ENCODE measurements at places on chromosomes 13 and 19. TPM values are rescaled to one million over a fixed set of nuclear protein-coding genes. Genes with fewer than 3 reads are reported as not detected.

- H3K4me3 ChIP-seq: no peak overlapping the region
- H3K27me3 ChIP-seq: no peaks in the 10 kb centered on the region
- H3K36me3 ChIP-seq: peaks cover 46% of the 10 kb centered on the region
- peak overlapping the region; percentile 57 for H3K27ac ChIP-seq
- peaks cover 40% of the 10 kb centered on the region for H3K4me1 ChIP-seq
These were observed 89.3 kb downstream of the KL start for GRCh38 chr13:33105387-33106005.

GRCh38 chr13:66700117-66700601 lies 530.0 kb downstream of the PCDH9 start:
- no peak overlapping the region for H3K27ac ChIP-seq
- H3K27me3 ChIP-seq: no peaks in the 10 kb centered on the region
- no peaks in the 10 kb centered on the region for H3K36me3 ChIP-seq
- no peak for DNase-seq

DNA sequence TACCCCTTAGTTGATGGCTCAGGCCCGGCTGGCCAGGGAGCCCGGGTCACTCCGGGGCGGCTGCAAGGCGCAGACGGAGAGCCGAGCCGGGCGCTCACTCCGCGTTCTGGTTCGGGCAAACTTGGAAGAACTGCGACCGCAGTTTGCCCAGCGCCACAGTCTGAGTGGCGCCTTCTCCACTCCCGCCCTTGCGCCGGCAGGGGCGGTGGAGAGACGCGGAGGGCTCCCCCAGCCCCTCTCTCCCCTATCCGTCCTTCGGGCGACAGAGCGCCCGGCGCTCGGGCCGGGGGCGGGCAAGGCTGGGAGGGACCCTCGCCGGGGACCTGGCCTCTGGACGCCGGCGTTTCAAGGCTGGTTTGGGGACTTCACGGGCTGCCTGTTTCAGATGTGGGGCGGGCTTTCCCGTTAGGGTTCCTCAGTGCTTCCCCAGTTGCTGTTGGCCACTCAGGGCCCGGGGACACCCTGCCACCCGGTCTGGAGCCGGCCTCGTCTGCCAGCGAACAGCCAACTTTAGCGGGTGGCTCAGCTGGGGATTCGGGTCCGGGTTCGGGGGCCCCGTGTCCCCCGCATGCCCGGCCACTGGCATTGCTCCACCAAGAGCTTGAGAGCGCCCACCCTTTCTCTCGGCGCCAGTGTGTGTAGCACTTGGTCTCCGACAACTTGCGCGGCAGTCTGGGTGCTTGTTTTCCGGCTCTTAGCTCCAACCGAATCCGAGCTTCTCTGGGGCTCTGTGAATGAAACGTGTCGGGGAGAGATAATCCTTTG lies 1.5 kb downstream of the GPC6 start:
- H3K27me3 ChIP-seq: no peaks in the 10 kb centered on the region
- H3K4me1 ChIP-seq: peaks cover 4% of the 10 kb centered on the region
- DNase-seq: peak; percentile 23
- H3K4me3 ChIP-seq: peak overlapping the region; percentile 35
- H3K36me3 ChIP-seq: no peaks in the 10 kb centered on the region

- DNase-seq: no peak
- no peak overlapping the region for H3K4me3 ChIP-seq
- no peaks in the 10 kb centered on the region for H3K36me3 ChIP-seq
- peaks cover 34% of the 10 kb centered on the region for H3K4me1 ChIP-seq
These were observed 25.1 kb downstream of the BICRA start for GRCh38 chr19:47633996-47634395.

GRCh38 chr13:111202156-111202621 lies 87.1 kb downstream of the ARHGEF7 start:
- no peaks in the 10 kb centered on the region for H3K36me3 ChIP-seq
- H3K27me3 ChIP-seq: no peaks in the 10 kb centered on the region
- H3K4me1 ChIP-seq: peaks cover 64% of the 10 kb centered on the region
- H3K27ac ChIP-seq: peak overlapping the region; percentile 84

- H3K27me3 ChIP-seq: no peaks in the 10 kb centered on the region
- H3K4me3 ChIP-seq: no peak overlapping the region
- no peak for DNase-seq
- no peaks in the 10 kb centered on the region for H3K36me3 ChIP-seq
These were observed 133.7 kb downstream of the RAP2A start for GRCh38 chr13:97567510-97568243.

DNA sequence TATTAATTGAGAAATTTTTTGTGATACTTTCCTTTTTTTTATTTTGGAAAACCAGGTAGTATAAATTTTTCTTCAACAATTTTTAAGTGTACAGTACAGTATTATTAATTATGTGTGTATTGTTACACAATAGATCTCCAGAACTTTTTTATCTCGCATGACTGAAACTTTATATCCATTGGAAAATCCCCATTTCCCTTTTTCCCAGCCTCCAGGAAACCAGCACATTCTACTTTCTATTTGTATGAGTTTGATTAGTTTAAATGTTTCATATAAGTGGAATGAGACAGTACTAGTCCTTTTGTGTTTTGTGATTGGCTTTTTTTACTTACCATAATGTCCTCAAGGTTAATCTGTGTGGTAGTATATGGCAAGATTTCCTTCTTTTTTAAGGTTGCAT lies 399.5 kb upstream of the ARGLU1 start:
- H3K36me3 ChIP-seq: no peaks in the 10 kb centered on the region
- DNase-seq: no peak
- H3K4me3 ChIP-seq: no peak overlapping the region
- H3K27ac ChIP-seq: no peak overlapping the region
- no peaks in the 10 kb centered on the region for H3K27me3 ChIP-seq

DNA sequence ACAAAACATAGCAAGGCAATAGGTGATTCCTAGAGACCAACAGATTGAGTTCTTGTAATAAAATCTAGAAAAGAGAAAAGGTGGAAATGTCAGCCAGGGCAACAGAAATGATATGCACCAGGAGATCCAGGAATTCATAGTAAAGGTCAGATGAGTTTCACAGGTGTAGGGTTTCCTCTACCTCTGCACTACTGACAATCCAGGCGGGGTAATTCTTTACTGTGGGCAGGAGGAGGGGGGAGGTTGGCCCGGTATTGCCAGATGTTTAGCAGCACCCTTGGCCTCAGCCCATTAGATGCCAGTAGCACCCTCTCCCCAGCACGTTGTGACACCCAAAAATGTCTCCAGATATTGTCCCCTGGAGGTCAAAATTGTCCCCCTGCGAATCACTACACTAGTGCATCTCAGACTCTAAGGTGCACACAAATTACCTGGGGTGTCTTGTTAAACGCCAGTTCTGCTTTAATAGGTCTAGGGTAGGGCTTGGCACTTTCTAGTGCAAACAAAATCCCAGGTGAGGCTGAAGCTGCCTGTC lies 3.5 kb upstream of the UBAC2 start:
- no peak for DNase-seq
- H3K36me3 ChIP-seq: no peaks in the 10 kb centered on the region
- peaks cover 15% of the 10 kb centered on the region for H3K4me1 ChIP-seq
- no peak overlapping the region for H3K4me3 ChIP-seq
- no peaks in the 10 kb centered on the region for H3K27me3 ChIP-seq

- H3K4me3 ChIP-seq: no peak overlapping the region
- DNase-seq: no peak
- no peaks in the 10 kb centered on the region for H3K27me3 ChIP-seq
- peaks cover 61% of the 10 kb centered on the region for H3K36me3 ChIP-seq
- H3K27ac ChIP-seq: no peak overlapping the region
These were observed 33.9 kb downstream of the PDE4A start for GRCh38 chr19:10454267-10454666.

DNA sequence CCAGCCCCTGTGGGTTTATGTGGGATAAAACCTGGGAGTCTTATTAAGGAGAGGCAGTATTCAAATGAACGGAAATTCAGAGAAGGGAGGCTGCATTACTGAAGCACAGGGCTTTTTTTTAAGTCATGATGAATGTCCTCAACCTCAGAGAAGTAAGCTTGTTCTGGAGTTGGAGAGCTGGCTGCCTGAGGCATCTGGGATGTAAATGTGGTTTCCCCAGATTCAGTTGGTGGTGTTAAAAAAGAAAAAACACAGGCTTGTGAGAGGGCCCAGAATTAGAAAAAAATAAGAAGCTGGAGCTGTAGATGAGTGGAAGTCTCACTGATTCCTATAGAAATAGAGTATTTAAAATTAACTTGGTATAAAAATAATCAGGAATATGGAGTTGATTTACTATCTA lies 64.0 kb upstream of the GPR12 start:
- no peak overlapping the region for H3K4me3 ChIP-seq
- no peaks in the 10 kb centered on the region for H3K4me1 ChIP-seq
- DNase-seq: no peak
- H3K27me3 ChIP-seq: no peaks in the 10 kb centered on the region
- H3K27ac ChIP-seq: no peak overlapping the region

DNA sequence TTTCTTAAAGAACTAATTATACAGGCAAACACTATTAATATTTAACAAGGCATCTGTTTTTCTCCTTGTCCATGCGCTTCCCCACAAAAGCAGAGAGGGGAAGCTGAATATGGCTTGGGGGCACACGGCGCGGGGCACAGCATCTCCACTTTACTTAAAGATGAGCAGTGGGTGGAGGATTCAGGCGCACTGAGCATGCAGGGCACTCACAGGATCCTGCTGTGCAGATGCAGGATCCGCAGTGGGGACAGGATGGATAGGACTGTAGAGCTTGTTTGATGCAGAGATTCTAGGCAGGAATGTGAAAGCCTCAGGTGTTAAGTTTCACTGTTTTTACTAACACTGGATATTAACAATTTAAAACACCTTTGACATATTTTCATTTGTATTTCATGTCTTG lies 43.3 kb downstream of the ATP11A start:
- H3K27me3 ChIP-seq: no peaks in the 10 kb centered on the region
- H3K4me3 ChIP-seq: no peak overlapping the region
- no peaks in the 10 kb centered on the region for H3K36me3 ChIP-seq
- DNase-seq: no peak
- peaks cover 70% of the 10 kb centered on the region for H3K4me1 ChIP-seq

GRCh38 chr13:59950266-59950665 lies 213.5 kb downstream of the DIAPH3 start:
- no peaks in the 10 kb centered on the region for H3K27me3 ChIP-seq
- no peak overlapping the region for H3K4me3 ChIP-seq
- DNase-seq: no peak
- no peaks in the 10 kb centered on the region for H3K4me1 ChIP-seq
- no peaks in the 10 kb centered on the region for H3K36me3 ChIP-seq

GRCh38 chr13:106426909-106427308 lies 108.6 kb downstream of the EFNB2 start:
- no peak for DNase-seq
- no peaks in the 10 kb centered on the region for H3K4me1 ChIP-seq
- H3K27ac ChIP-seq: no peak overlapping the region
- no peak overlapping the region for H3K4me3 ChIP-seq

DNA sequence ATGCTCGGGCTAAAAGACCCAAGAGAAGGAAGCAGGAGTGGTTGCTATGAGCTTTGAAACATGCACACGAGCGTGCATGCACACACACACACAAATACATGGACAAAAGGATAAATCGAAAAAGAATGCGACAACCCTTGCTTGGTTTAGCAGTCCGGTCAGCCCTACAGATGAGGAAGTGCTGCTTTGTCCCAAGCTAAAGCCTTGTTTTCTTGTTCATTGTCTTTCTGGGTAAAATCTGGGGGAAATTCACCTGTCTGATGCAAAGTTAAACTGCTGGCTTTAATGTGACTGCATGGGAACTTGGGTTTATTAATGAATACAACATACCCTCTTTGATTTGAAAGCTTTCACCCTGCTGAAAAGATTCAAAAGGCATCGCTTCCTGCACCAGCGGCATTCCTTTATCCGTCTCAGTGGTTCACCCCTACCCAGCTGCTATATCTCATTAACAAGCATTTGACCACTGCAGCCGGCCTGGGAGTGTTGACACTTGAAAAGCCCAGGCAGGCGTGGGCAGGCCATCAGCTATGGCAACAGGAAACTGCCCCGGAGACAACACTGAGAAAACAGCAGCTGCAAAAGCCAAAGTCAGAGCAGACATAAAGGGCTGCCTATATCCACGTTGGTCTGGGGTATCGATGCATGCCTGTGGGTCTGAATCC lies 301.7 kb downstream of the NDFIP2 start:
- no peaks in the 10 kb centered on the region for H3K27me3 ChIP-seq
- peak overlapping the region; percentile 56 for H3K27ac ChIP-seq
- peaks cover 14% of the 10 kb centered on the region for H3K4me1 ChIP-seq
- no peaks in the 10 kb centered on the region for H3K36me3 ChIP-seq
- no peak overlapping the region for H3K4me3 ChIP-seq
- DNase-seq: peak; percentile 77

GRCh38 chr13:105135852-105136615 lies 1399.4 kb downstream of the EFNB2 start:
- no peaks in the 10 kb centered on the region for H3K4me1 ChIP-seq
- no peaks in the 10 kb centered on the region for H3K36me3 ChIP-seq
- no peak overlapping the region for H3K27ac ChIP-seq
- H3K27me3 ChIP-seq: no peaks in the 10 kb centered on the region
- no peak overlapping the region for H3K4me3 ChIP-seq

- H3K27ac ChIP-seq: no peak overlapping the region
- H3K27me3 ChIP-seq: no peaks in the 10 kb centered on the region
- H3K4me1 ChIP-seq: peaks cover 3% of the 10 kb centered on the region
- H3K36me3 ChIP-seq: no peaks in the 10 kb centered on the region
- no peak for DNase-seq
- H3K4me3 ChIP-seq: no peak overlapping the region
These were observed 11.5 kb upstream of the CCNE1 start for GRCh38 chr19:29800100-29800825.

DNA sequence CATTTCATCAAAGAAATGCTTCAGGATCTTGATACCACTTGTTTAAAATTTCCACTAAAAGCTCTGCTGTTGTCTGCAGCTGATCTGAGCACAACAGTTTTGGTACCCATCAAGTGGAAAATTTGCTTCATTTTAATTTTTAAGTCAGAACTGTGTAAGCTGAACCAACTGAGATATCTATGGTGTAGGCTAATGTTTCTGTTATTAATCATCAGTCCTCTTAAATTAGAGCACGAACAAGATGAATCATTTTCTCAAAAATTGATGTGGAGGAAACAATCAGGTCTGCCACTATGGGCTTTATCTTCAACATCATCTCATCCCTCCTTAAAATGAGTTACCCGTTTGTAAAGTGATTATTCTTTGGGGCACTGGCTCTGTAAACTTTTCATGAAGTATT lies 221.5 kb upstream of the NBEA start:
- no peak overlapping the region for H3K4me3 ChIP-seq
- DNase-seq: no peak
- no peak overlapping the region for H3K27ac ChIP-seq
- no peaks in the 10 kb centered on the region for H3K36me3 ChIP-seq
- H3K4me1 ChIP-seq: no peaks in the 10 kb centered on the region

GRCh38 chr19:51319649-51320279 lies 8.3 kb downstream of the IGLON5 start:
- H3K27ac ChIP-seq: no peak overlapping the region
- no peak for DNase-seq
- no peaks in the 10 kb centered on the region for H3K36me3 ChIP-seq

GRCh38 chr13:74203576-74203975 lies 69.4 kb upstream of the KLF12 start:
- no peak overlapping the region for H3K27ac ChIP-seq
- no peaks in the 10 kb centered on the region for H3K36me3 ChIP-seq

The POU2F2 gene
- total RNA-seq: 0.82 TPM

The PRR12 gene
- total RNA-seq: 16.2 TPM

The PIP5K1C gene
- total RNA-seq: 39.5 TPM

The ZNF506 gene
- 16.1 TPM for total RNA-seq

The TUBA3C gene
- not detected for total RNA-seq

The ZNF799 gene
- total RNA-seq: 1.9 TPM

The F2RL3 gene
- 0.13 TPM for total RNA-seq

The TNFRSF19 gene
- total RNA-seq: 38.7 TPM

The VASP gene
- 36.8 TPM for total RNA-seq

The SLAIN1 gene
- 11.1 TPM for total RNA-seq

The POP4 gene
- total RNA-seq: 53.7 TPM

The ZBTB32 gene
- total RNA-seq: not detected

The PSG1 gene
- not detected for total RNA-seq

The ZNF616 gene
- 7.3 TPM for total RNA-seq

The ZSCAN4 gene
- 0.19 TPM for total RNA-seq

The FCGBP gene
- total RNA-seq: 6.1 TPM

All from heart right ventricle (tissue), 16 donors.